ENCODE measurements at places on chromosomes 6 and 20. TPM values are rescaled to one million over a fixed set of nuclear protein-coding genes. Genes with fewer than 3 reads are reported as not detected.

The C6orf163 gene
- 8.1 TPM for total RNA-seq

DNA sequence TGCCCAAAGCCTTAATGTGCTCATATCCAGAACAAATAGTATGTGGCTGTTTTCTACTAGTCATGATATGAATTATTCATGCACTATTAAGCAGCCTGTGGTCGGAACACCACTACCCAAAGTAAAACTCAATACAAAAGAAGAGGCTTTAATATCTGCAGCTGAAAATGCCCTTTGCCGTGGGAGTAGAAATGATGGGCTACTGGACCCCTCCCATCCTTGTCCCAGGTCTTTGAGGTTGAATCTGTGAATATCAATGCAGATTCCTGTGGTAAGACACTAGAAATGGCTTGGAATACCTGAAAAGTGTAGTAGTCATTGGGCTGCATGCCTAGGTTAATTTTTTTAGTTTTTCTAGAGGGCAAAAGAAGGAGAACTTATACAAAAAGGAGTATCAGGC lies 303.7 kb downstream of the TBC1D7 start:
- H3K27ac ChIP-seq, result no peak overlapping the region
- no peaks in the 10 kb centered on the region for H3K36me3 ChIP-seq
- H3K27me3 ChIP-seq, result no peaks in the 10 kb centered on the region
- no peak overlapping the region for H3K4me3 ChIP-seq
- no peaks in the 10 kb centered on the region for H3K4me1 ChIP-seq
- DNase-seq, result no peak

DNA sequence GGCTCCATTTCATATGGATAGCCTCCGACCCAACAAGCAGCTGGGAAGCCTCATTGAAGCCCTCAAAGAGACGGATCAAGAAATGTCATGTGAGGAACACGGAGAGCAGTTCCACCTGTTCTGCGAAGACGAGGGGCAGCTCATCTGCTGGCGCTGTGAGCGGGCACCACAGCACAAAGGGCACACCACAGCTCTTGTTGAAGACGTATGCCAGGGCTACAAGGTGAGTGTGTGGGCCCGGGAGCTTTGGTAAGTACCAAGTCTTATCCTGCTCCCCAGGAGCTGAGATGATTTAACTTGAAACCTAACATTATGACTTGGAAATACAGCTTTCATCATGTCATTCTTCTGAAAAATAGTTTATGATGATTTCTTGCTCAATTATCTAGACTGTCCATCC lies 4.1 kb downstream of the TRIM38 start:
- H3K4me3 ChIP-seq, result no peak overlapping the region
- no peak for DNase-seq
- H3K36me3 ChIP-seq, result no peaks in the 10 kb centered on the region
- peaks cover 37% of the 10 kb centered on the region for H3K4me1 ChIP-seq

- no peaks in the 10 kb centered on the region for H3K36me3 ChIP-seq
- H3K27me3 ChIP-seq, result no peaks in the 10 kb centered on the region
- DNase-seq, result no peak
- no peak overlapping the region for H3K27ac ChIP-seq
- no peaks in the 10 kb centered on the region for H3K4me1 ChIP-seq
These were observed 112.1 kb downstream of the TOX2 start for GRCh38 chr20:44026647-44027342.

DNA sequence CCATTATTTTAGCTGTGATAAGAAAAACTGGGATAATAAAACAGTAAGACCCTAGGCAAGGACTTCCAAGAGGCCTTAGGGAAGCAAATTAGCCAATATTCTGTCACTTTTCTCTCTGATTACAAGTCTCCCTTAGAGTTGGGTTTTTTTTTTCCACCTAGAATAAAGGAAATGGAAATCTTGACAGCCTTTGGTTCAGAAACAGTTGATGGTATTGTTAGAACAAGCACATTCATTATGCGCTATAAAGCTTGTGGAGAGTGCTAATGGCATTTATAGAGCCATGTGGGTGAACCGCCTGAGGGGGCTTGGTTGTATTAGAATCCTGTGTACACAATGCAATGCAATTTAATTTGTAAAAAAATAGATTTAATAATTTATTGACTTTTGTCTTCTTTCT lies 88.9 kb upstream of the OGFRL1 start:
- H3K4me1 ChIP-seq, result no peaks in the 10 kb centered on the region
- no peak overlapping the region for H3K27ac ChIP-seq
- H3K36me3 ChIP-seq, result no peaks in the 10 kb centered on the region
- H3K4me3 ChIP-seq, result no peak overlapping the region

DNA sequence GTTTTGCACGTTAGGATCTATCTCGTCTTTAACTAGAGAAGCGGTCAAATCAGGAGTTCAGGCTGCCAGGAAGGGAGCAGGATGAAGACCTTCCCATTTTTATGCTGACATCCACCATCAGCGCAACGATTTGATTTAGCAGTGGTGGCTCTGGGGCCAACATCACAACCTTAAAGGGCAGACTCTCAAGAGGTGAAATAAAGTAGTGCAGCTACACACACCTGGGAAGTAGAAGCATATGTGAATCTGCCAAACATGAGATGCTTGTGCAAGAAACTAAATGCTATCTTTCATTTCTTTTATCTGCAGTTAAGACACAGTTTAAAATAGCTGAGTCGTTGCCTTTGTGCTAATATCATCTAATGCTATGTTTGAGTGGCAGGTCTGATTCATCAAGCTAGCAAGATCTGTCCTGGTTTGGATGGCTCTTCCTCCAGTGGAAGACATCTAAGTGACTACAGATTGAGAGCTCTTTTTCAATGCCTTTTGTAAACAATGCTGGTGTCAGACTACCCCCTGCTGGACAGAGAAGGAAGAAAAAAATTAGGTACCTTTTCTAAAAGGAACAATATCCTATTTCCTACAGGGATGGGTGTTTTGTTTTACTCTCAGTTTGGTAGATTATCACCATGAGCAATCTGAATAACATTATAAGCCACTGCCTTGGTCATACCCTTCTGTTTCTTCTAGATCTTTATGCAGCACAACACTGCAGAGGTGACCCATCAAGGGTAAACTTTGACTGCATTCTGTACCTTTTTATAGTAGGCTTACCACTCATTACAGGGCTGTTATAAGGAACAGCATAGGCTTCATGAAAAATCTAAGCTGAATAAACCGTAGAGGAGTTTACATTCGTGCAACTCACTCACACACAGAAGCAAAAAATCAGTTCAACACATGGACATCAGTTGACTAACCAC lies 171.6 kb upstream of the FBXL4 start:
- no peak overlapping the region for H3K27ac ChIP-seq
- no peaks in the 10 kb centered on the region for H3K36me3 ChIP-seq
- H3K27me3 ChIP-seq, result no peaks in the 10 kb centered on the region

GRCh38 chr6:79911992-79912391 lies 35.4 kb downstream of the ELOVL4 start:
- H3K4me3 ChIP-seq, result no peak overlapping the region
- H3K4me1 ChIP-seq, result no peaks in the 10 kb centered on the region
- DNase-seq, result no peak
- no peaks in the 10 kb centered on the region for H3K27me3 ChIP-seq
- no peaks in the 10 kb centered on the region for H3K36me3 ChIP-seq
- H3K27ac ChIP-seq, result no peak overlapping the region

Data from Peyer's patch (tissue), 4 donors.